Natural killer cell treated with Interleukin-12 subunit alpha and Interleukin-12 subunit beta and Interleukin-15 and Interleukin-18, amount 100 ng/mL, for 72 hours (primary cell): ENCODE measurements at places on chromosomes 2 and 18.
A peak's percentile ranks its signal among the peaks of the same experiment; 100 is the strongest.

DNA sequence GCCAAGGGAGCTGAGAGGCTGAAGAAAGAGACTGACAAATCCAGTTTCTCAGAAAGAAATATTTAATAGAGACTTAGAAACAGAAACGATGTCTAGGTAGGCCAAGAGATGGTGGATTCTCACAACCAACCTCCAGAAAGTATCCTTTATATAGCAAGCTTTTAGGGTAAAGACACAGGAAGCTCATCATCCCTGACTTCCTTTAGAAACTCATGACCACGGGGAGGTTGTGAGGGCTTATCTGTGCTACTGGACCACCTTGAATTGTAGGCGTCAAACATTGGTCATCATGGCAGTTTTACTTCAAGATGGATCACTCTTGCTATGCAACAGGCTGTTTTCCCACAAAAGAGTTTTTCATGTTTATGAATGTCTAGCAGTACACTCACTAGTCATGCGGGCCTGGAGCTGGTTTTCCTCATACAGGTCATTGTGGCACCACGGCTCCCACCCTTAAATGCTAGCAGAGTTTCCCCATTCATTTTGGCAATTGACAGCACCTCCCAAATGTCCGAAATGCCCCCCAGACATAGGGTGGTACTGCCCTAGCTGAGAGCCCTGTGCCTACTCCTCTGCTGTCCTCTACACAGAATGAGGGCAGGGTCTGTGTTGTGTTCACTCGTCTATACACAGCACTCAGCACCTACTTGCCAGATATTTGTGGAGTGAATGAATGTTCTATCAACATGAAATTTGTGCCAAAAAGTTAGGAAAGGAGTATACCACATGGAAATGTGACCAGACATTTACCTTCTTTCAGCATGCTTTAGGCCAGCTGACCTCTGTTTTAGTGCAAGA is 89.0 kb downstream of the TMEM247 start:
- H3K27me3 ChIP-seq, result no peaks in the 10 kb centered on the region
- peaks cover 61% of the 10 kb centered on the region for H3K4me1 ChIP-seq
- H3K36me3 ChIP-seq, result no peaks in the 10 kb centered on the region
- peak overlapping the region; percentile 80 for H3K4me3 ChIP-seq

- DNase-seq, result no peak
- no peaks in the 10 kb centered on the region for H3K36me3 ChIP-seq
- H3K4me1 ChIP-seq, result peaks cover 23% of the 10 kb centered on the region
Measured at GRCh38 chr2:239601201-239601851, 200.5 kb upstream of the HDAC4 start.

GRCh38 chr2:53559302-53559966 is 208.2 kb upstream of the CHAC2 start:
- no peaks in the 10 kb centered on the region for H3K4me1 ChIP-seq
- peaks cover 5% of the 10 kb centered on the region for H3K36me3 ChIP-seq
- H3K27ac ChIP-seq, result no peak overlapping the region

- no peak overlapping the region for H3K4me3 ChIP-seq
- H3K27me3 ChIP-seq, result peaks cover 43% of the 10 kb centered on the region
- H3K27ac ChIP-seq, result no peak overlapping the region
- no peaks in the 10 kb centered on the region for H3K36me3 ChIP-seq
Measured at GRCh38 chr2:172704072-172704936, 31.3 kb upstream of the RAPGEF4 start.

- H3K4me3 ChIP-seq, result peak overlapping the region; percentile 56
- DNase-seq, result no peak
- peak overlapping the region; percentile 64 for H3K27ac ChIP-seq
- H3K4me1 ChIP-seq, result peaks cover 67% of the 10 kb centered on the region
Measured at GRCh38 chr2:230757476-230757875, 44.8 kb downstream of the CAB39 start.

DNA sequence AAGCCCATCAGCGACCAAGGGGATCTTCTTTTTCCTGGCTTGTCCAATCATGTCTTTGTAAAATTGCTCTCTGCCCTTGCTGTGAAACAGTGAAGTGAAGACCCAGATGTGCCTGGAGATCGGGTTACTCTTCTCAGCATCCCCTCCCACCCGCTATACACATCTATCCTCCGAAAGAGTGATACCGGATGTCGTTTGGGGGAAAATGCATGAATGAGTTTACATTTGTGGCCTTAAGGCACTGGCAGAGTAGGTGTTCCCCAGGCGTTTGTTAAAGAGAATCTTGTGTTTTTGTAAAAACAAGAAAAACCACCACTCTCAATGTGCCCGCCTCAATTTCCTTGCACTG is 528.3 kb downstream of the CMPK2 start:
- H3K27me3 ChIP-seq, result no peaks in the 10 kb centered on the region
- H3K4me1 ChIP-seq, result no peaks in the 10 kb centered on the region
- peaks cover under 1% of the 10 kb centered on the region for H3K36me3 ChIP-seq

GRCh38 chr18:55265130-55265675 is 305.9 kb upstream of the CCDC68 start:
- no peak overlapping the region for H3K27ac ChIP-seq
- H3K4me1 ChIP-seq, result peaks cover 21% of the 10 kb centered on the region
- no peaks in the 10 kb centered on the region for H3K27me3 ChIP-seq
- no peaks in the 10 kb centered on the region for H3K36me3 ChIP-seq
- H3K4me3 ChIP-seq, result no peak overlapping the region

- no peaks in the 10 kb centered on the region for H3K36me3 ChIP-seq
- no peak for DNase-seq
- H3K4me1 ChIP-seq, result no peaks in the 10 kb centered on the region
- H3K27ac ChIP-seq, result no peak overlapping the region
Measured at GRCh38 chr2:119160361-119160990, 1.9 kb upstream of the C1QL2 start.

DNA sequence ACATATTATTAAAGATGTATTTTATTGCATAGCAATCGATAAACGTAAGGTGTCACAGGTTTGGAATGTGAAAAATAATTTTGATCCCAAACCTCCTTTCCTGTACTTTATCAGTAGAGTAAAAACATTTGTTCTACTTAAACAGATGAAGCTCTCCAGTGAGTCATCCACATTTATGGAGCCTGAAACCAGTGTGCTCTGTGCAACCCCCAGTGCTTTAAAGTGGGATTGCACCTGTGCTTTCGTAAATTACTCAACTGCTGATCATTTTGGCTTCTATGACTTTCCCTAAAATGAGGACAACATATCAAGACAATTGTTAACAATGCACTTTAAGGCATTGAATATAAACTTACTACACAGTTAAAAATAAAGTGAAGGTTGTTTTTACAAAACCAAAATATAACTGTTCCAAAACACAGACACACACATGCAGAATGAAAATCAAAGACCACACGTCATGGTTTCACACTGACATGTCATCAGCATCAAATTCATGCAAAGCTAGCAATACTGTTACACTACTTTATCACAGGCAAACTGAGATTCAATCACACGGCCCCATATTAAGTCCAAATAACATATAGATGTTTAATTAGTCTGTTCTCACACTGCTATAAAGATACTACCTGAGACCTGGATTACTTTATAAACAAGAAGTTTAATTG is 9.7 kb downstream of the TMEM18 start:
- H3K4me3 ChIP-seq, result no peak overlapping the region
- no peaks in the 10 kb centered on the region for H3K27me3 ChIP-seq
- peaks cover 43% of the 10 kb centered on the region for H3K36me3 ChIP-seq
- H3K27ac ChIP-seq, result no peak overlapping the region
- peaks cover 45% of the 10 kb centered on the region for H3K4me1 ChIP-seq
- no peak for DNase-seq

DNA sequence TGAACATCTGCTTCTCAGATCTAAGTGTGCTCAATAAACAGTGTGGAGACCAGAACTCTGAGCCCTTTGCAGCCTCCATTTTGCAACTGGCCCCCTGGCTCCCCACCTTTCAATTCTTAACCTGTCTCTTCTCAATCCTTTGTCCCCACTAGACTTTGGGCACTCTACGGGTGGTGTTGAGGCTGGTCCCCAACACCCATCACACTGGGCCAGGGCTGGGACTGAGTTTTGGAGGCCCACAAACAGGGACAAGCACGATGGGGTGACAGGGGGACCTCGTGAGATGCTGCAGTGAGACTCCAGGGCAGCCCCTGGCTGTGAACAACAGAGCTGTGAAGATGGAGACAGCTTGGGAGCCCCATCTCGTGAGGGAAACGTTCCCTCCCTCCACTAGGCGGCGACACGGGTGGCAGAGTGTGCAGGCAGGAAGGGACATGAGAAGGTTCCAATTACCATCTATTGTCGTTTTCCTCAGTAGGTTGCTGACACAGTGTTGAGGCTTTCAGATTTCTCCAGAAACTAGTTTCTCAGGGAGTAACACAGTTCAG is 1.2 kb downstream of the ANKMY1 start:
- H3K27me3 ChIP-seq, result no peaks in the 10 kb centered on the region
- H3K4me3 ChIP-seq, result no peak overlapping the region
- no peak overlapping the region for H3K27ac ChIP-seq
- H3K36me3 ChIP-seq, result peaks cover 6% of the 10 kb centered on the region
- DNase-seq, result peak; percentile 65

- peaks cover 28% of the 10 kb centered on the region for H3K27me3 ChIP-seq
- no peak overlapping the region for H3K27ac ChIP-seq
- H3K36me3 ChIP-seq, result no peaks in the 10 kb centered on the region
- H3K4me1 ChIP-seq, result no peaks in the 10 kb centered on the region
Measured at GRCh38 chr2:215535741-215536140, 99.9 kb upstream of the FN1 start.

- H3K36me3 ChIP-seq, result no peaks in the 10 kb centered on the region
- H3K27ac ChIP-seq, result no peak overlapping the region
- no peak for DNase-seq
Measured at GRCh38 chr2:189152483-189152882, 27.1 kb downstream of the COL5A2 start.

GRCh38 chr2:195682077-195682476 is 25.1 kb downstream of the SLC39A10 start:
- no peak for DNase-seq
- H3K4me1 ChIP-seq, result peaks cover 52% of the 10 kb centered on the region
- no peak overlapping the region for H3K4me3 ChIP-seq
- no peaks in the 10 kb centered on the region for H3K27me3 ChIP-seq
- peaks cover 25% of the 10 kb centered on the region for H3K36me3 ChIP-seq

GRCh38 chr18:33577685-33578517 is at the start of gene ASXL3:
Gene ASXL3, plus strand, starts transcription at chr18:33578219. Its CDS starts 413 bp downstream, at chr18:33578632.
- H3K4me1 ChIP-seq, result peaks cover 3% of the 10 kb centered on the region
- peaks cover 15% of the 10 kb centered on the region for H3K27me3 ChIP-seq
- no peak for DNase-seq

DNA sequence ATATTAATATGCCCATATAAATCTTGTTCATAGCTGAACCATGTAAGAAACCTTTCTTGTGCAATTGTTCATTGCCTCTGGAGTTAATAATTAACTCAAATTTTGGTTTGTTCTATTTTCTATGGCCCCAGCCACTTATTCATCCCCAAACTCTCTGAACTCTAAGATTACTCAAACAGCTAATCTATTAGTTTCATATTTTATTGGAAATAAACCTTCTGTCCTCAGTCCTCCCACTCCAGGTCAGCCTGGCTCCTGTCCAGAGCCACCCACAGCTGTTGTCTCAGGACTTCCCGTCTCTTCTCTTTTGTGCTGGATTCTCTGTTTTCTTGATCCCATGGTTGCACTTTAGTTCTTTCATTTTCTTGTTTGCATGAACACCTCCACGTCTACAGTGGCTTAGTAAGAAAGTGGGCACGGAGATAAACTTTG is 4.4 kb upstream of the RNF103 start:
- peaks cover 6% of the 10 kb centered on the region for H3K4me1 ChIP-seq
- no peak for DNase-seq
- no peak overlapping the region for H3K4me3 ChIP-seq
- peaks cover 6% of the 10 kb centered on the region for H3K27me3 ChIP-seq
- H3K36me3 ChIP-seq, result no peaks in the 10 kb centered on the region

DNA sequence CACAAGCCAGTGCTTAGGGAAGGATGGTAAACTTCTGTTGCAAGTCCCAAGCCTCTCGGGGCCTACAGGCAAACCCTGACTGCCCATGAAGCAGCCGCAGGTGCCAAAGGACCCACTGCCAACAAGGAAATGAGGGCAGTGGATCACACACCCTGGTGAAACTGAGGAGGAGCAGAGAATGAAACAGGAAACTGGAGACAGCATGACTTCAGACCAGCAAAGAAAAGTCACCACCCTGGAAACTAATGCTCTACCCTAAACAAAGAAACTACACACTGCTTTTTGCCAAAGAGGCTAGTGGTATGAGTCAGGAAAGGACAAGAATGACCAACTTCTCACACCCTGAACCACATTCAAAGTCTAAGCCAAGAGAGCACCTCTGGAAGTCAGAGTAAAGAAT is 97.2 kb downstream of the MYO5B start:
- H3K27me3 ChIP-seq, result peaks cover 37% of the 10 kb centered on the region
- H3K4me1 ChIP-seq, result no peaks in the 10 kb centered on the region
- no peak overlapping the region for H3K4me3 ChIP-seq

DNA sequence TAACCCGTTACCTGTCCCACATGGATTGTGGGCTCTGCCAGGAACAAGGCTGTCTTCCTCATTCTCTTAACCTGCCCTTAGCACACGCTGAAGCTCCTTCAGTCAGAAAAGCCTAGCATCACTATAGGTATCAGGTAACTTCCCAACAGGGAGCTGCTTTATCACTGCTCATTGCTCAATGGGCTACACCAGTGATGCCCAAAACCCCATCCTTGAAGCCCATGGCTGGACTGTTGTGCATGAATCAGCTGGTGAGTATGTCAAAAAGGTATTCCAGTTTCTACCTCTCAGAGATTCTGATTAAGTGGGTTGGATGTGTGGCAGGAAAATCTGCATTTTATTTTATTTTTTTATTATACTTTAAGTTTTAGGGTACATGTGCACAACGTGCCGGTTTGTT is 362.2 kb downstream of the LRATD1 start:
- no peaks in the 10 kb centered on the region for H3K4me1 ChIP-seq
- no peak overlapping the region for H3K4me3 ChIP-seq
- H3K27me3 ChIP-seq, result no peaks in the 10 kb centered on the region
- no peaks in the 10 kb centered on the region for H3K36me3 ChIP-seq

DNA sequence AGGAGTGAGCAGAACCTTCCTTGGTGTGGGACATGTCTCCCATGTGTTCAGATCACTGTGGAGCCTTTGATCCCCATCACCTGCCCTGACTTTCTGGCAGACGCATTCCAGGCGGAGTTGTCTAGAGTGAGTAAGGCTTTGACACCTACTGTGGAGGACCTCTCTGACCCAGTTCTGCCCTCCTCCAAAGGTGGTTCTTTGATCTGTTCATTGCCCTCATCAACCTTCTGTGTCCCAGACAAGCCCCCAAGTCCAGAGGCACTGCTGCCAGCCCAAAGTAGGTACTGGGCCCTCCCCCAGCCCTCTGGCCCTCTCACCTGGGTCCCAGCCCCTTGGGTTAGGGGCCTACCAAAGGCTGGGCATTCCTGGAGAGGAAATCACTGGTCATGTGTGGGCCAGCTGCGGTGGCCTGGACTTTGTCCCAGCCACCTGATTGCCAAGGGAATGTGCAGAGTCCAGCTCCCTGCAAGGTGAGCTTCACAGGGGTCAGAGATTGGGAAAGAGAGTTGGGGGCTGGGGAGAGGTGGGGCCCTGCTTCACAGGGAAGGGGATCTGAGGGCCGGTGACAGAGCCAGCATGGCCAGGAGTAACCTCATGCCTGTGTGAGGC is 12.1 kb upstream of the FAHD2A start:
- no peaks in the 10 kb centered on the region for H3K36me3 ChIP-seq
- no peaks in the 10 kb centered on the region for H3K27me3 ChIP-seq
- DNase-seq, result no peak
- no peaks in the 10 kb centered on the region for H3K4me1 ChIP-seq
- no peak overlapping the region for H3K4me3 ChIP-seq
- no peak overlapping the region for H3K27ac ChIP-seq
